ENCODE measurements at places on chromosomes 3 and 15.

DNA sequence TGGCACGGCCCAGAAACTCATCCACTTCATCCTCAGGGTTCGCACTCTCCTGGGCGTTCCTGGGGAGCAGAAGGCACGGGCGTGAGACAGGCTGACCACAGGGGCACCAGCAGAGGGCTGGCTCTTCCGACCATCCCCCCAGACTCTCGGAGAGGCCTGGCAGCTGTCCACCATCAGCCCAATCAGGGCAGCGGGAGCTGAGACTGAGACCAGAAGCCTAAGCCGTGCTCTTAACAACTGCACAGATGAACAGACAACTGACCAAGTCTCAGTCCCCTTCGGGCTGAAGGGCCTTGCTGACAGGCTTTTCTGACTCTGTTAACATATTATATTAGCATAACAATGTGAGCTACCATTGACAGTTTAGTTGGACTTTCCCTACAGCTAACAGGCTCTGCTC lies 118.0 kb downstream of the SEC22A start:
- DNase-seq, result no peak

GRCh38 chr3:84820906-84821305 lies 137.9 kb upstream of the CADM2 start:
- DNase-seq, result no peak

DNA sequence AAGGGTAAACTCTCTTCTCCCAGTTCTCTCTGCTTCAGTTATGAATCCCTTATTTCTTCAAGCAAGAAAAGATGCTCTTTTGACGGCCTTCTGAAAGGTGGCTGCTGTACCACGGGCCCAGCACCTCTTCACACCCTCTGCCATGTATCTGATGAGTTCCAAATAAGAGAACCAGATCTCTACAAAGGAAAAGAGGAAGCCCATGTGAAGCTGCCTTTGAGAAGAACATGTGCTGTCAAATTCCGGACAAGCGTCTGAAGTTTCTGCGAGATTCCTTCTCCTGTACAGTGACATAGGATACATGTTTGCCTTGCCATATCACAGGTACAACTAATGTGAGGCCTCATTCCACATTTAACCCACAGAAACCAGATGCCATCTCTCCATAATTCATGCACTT lies 59.2 kb downstream of the SH3BP5 start:
- DNase-seq, result no peak

- DNase-seq, result peak; percentile 87
These were observed 217.6 kb downstream of the ARRDC4 start for GRCh38 chr15:98177966-98178592.

DNA sequence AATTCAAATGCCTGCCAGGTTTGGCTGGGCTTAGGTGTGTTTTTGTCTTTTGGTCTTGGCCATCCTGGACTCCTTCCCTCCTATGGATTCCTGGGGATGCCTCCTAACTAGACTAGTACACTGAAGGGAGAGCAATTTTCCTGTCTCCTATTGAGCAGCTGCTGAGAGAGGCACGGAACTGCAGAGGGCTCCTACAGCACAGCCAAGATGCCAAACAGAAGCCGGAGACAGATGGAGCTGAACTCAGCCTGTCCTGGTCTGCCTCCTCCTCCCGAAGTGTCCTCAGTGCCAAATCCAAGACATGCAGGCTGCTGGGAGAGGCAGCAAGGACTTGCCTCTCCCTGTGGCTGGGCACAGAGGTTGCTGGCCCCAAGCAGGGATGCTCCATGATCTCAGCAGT lies 256.6 kb upstream of the PROK2 start:
- peak; percentile 28 for DNase-seq

DNA sequence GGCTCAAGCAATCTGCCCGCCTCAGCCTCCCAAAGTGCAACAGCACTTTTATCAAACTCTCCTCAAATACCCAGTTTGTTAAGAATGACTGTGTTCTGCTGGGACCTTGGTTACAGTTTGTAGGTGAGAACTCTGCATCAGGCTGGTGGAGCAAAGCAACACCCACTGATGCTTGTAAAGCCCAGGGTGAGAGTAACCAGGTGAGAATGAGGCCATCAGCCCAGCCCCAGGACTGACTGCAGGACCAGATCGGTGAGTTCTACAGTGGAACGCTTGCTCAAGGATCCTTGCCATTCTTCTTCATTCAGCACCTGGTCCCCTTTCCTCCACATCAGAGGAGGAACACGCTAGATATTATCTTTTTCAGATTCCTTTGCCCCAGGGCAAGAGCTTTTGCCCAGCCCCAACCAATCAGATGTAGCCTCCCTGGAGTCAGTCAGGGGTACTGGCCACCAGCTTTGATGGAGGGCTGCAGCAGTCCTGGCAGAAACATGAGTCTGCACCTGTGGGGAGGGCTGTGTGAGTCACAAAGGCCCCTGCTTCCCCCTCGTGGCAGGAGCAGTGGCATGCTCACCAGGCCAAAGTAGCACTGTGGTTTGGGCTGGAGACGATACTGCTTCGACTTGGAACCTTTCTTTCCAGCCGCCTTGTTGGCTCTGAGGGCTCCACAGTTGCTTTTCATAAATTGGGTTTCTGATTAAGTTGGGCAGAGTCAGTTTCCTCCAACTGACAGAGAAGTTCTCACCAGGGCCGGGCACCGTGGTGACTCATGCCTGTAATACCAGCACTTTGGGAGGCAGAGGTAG lies 3.5 kb upstream of the SHISA5 start:
- peak; percentile 72 for DNase-seq

GRCh38 chr15:78979456-78980320 lies 34.8 kb upstream of the CTSH start:
- DNase-seq, result peak; percentile 83

DNA sequence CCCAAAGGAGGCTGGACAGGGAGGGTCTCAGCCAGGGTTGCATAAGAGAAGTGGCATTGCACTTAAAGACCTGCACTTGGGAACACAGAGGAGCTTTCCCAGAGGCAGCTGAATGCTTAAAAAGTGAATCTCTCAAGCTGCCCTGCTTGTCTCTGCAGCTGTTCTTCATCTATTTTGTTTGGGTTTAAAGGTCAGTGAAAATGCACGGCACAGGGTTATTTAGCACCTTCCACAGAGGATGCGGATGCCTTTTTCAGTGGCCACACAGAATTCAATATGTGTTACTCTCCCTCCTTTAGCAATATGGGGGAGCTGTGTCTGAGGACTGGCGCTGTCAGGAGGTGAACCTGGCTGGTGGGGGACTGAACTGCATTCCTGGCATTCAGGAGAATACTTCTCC lies 22.7 kb upstream of the CTNNB1 start:
- DNase-seq, result no peak

DNA sequence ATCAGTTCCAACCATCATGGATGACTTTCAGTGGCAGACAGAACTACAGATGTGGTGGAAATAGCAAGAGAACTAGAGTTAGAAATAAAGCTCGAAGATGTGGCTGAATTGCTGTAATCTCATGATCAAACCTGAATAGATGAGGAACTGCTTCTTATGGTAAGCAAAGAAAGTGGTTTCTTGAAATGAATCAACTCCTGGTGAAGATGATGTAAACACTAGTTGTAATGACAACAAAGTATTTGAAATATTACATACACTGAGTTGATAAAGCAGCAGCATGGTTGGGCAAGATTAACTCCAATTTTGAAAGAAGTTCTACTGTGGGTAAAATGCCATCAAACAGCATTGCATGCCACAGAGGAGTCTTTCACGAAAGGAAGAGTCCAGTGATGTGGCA lies 131.7 kb upstream of the FAM3D start:
- no peak for DNase-seq

DNA sequence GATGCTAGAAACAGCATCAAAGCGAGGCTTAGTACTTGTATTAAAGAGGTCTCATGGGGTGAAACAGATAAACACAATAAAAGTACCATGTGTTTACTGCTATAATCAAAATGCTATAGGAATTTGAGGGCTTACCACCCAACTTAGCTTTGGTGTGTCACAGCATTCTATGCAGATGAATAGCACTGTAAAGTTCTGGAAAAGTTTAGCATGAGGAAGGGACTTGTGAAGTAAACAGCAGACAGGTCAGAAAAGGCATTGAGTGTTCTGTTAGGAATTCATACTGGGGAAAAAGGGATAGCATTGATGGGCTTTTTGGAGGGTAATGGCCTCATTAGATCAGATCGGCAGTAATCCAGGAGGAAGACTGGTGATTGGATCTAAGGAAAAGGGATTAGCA lies 505.3 kb downstream of the NLGN1 start:
- peak; percentile 75 for DNase-seq

- DNase-seq, result no peak
These were observed 14.8 kb downstream of the CRYGS start for GRCh38 chr3:186529201-186529999.

DNA sequence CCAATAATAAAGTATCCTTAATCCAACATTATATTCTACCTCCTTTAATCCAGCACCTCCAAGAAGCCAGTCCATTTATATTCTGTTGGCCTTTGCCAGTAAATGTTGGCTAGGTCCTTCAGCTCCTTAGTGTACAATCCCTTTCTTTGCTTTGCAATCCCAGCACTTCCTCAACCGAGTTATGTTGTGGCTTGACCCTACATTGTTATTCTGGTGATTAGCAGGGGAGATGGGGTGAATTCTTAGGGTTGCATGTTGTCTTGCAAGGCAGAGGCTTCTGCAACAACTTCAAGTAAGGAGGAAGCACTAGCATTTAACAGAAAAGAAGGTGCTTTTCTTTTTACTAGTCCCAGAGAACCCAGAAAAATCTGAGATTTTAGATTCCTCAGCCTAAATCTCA lies 127.2 kb downstream of the CD47 start:
- no peak for DNase-seq

GRCh38 chr15:75648156-75649000 lies 666 bp downstream of the SNX33 start:
- DNase-seq, result peak; percentile 65

DNA sequence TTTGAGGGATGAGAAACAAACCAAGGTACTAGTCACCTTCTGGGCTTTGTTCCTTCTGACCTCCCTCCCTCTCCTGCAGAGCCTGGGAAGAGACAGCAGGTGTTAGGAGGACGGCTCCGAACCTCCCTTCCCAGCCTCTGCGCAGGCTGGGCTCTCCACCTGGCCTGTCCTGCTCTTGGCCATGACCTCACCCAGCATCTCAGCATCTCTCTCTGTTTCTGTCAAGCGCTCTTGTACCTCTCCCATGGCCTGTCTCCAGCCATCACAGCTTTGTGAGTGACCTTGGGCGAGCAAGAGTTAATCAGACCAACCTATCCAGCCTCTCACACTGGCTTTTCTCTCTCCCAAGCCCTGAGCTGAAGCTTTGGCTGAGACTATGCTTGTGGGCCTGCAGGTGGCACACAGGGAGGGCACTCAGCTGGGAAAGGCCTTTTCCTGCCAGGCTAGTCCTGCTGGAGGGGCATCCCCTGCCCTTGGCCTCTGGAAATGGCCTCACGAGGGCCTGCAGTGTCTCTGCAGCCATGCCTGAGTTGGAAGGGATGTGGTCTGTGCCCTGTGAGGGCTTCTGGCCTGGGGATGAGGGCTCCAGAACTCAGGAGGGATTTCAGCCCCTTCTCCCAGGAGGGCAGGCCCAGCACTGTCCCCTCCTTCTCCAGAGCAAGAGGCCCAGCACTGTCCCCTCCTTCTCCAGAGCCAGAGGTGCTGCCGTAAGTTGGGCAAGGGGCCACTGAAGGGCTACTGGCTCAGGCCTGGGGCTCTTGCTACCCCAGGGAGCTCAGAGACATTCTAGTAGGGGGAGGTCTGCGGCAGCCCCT lies 2.1 kb downstream of the CHST13 start:
- no peak for DNase-seq

DNA sequence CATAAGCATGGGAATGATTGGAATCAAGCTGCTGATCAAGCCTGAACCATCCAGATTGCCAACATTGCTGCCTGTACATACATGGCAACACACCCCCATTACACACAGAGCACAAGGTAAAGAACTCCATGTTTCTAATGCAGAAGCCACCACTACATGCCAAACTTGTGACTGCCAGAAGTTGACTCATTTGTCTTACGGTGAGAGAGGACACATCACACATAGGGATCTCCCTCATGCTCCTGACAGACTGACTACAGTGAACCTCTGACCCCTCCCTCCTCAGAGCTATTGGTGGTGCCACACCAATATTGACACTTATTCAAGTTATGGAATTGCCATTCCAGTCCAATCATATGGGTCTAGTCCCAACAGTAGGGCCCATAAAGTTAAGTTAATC lies 42.3 kb downstream of the EFHB start:
- DNase-seq, result peak; percentile 56

DNA sequence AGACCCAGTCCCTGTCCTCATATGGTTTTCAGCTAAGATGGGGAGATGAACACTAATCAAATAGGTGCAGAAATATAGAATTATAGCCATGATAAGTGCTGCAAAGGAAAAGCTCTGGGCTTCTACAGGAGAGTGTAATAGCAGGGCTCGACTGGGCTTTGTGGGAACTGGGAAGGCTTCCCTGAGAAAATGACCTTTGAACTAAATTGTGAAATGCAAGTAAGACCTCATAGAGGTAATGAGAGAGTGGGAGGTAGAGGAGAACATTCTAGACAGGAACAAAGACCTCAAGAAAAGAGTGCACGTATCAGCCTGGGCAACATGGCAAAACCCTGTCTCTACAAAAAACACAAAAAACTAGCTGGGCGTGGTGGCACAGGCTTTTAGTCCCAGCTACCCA lies 231.6 kb downstream of the ABHD5 start:
- DNase-seq, result no peak

DNA sequence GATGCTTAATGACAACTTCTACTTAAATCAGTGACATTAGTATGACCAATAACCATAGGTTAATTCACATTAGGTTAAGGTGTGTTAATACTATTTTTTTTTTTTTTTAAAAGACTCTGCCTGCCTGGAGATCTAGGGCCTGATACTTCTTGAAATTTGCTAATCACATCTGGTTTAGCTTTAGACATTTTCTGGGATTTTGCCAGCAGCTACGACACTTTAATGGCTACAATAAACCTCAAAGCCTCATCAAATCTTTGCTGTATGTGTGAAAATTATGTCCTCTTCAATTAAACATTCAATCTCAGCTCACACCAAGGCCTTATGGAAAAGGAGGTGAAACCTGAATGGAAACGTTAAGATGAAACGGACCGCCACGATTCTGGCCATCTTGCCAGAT lies 167.9 kb downstream of the GREM1 start:
- no peak for DNase-seq

DNA sequence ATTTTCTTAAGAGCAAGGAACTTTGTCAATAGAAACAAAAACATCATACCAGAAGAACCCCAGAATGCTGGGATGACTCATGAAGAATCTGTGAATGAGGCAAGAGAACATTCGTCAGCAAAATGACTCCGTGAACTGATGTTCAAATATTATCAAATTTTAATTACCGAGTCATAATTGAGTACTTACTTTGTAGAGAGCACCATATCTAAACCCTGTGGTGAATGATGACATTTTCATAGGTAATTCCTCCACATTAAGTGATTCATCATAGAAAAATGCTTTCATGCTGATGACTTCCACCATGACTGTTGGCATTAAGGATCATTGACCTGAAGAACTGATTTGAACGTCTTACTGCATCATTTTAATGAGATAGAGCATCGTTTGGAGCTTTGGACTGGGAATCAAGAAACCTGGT lies 56.3 kb downstream of the PPARG start:
- peak; percentile 27 for DNase-seq

All from EH (cell line).